Stimulated activated CD4-positive, alpha-beta T cell treated with anti-CD3 and anti-CD28 coated beads, Interleukin-1b, Interleukin-23, amount 100 ng/mL, for 1 hour (primary cell): ENCODE measurements at places on chromosomes 2 and 18.

- DNase-seq = no peak
Observed at GRCh38 chr18:63928331-63928730, 20.6 kb downstream of the SERPINB10 start.

DNA sequence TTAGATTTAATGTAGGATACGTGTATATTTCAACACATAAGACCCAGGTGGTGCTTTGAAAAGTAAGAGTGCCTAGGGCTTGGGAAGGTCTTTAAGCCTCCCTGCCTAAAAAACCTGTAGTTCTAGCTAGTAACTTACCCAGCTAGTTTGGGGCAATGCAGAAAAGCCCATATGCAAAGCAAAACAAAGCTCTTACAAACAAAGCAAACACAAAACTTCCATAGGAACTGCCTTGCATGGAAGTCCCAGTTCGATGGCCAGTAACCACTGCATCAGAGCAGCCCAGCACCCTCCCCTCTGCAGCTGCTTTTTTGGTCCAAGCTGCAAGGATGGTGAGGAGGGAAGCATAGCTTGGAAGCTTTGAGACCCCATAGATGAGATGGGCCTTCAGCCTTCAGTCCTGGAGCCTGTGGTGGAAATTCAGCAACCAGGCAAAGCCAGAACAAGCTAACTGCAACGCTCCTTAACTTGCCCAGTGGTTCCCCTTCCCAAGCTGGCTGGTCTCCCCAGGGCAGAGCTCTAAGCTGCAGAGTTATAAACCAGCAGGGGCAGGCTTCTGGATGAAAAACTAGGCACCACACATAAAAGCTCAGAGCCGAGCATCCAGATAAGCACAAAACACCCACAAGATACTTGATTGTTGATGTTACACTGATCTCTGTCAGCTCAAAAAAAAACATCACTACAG is 16.2 kb downstream of the C2orf76 start:
- no peak for DNase-seq

GRCh38 chr2:219645631-219646527 is 18.4 kb downstream of the SLC4A3 start:
- no peak for DNase-seq

DNA sequence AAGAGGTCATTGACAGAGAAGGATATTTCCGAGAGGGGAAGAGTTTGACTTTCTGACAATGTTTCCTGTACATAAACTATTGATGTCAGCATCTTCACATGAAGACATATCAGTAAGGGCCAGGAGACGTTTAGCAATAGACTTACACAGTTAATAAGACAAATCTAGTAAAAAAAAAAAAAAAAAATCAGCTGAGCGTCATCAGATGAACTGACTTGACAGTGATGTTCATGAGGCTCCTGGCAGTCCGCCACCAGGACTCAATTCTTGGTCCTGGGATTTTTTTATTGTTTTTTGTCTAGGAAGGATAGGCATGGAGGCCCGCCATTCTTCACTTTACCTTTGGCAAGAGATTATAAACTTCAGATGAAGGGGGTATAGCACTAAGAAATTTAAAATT is 14.5 kb downstream of the MRPL44 start:
- DNase-seq = no peak

- no peak for DNase-seq
Observed at GRCh38 chr2:60872510-60872928, 8.9 kb upstream of the REL start.

GRCh38 chr2:175076272-175076671 is 71.1 kb upstream of the CHN1 start:
- DNase-seq = no peak

GRCh38 chr2:181025004-181025403 is 44.6 kb downstream of the UBE2E3 start:
- DNase-seq = no peak

DNA sequence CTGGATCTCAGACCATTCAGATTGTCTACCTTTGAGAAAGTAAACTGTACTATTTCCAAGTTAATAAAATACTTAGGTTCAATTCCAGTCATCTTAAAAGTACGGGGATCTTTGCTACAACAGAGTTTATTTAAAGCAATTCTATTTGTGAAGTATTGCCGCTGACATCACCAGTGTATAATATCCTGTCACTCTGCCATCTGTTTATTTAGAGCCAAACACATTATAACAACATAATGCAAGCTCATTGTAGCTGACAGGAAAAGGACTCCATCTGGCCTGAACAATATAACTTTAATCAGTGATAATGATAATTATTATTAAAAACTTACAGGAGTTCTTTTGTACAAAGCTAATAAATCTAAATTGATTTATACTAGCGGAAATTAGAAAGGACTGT is 786.8 kb downstream of the ERBB4 start:
- no peak for DNase-seq

GRCh38 chr2:72539071-72539552 is 286.7 kb downstream of the EXOC6B start:
- DNase-seq = no peak

DNA sequence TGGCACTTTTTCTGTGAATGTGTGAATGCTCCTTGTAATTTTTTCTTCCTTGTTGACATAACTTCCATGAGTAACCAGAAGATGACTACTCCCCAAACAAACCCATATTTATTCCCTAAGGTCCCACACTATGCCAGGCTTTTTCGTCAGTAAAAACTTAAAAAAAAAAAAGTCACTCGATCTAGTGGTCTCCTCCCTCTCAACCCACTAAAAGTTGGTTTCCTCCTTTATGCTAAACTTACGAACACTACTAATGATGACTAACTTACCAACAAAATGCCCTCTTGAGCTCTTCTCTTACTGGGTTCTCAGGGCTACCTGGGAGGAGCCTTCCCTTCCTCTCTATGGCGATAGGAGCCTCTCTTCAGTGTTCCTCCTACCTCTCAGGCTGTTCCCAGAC is 18.2 kb downstream of the ACVR1 start:
- DNase-seq = no peak

- DNase-seq = no peak
Observed at GRCh38 chr18:32096946-32097345, 5.3 kb downstream of the RNF138 start.

DNA sequence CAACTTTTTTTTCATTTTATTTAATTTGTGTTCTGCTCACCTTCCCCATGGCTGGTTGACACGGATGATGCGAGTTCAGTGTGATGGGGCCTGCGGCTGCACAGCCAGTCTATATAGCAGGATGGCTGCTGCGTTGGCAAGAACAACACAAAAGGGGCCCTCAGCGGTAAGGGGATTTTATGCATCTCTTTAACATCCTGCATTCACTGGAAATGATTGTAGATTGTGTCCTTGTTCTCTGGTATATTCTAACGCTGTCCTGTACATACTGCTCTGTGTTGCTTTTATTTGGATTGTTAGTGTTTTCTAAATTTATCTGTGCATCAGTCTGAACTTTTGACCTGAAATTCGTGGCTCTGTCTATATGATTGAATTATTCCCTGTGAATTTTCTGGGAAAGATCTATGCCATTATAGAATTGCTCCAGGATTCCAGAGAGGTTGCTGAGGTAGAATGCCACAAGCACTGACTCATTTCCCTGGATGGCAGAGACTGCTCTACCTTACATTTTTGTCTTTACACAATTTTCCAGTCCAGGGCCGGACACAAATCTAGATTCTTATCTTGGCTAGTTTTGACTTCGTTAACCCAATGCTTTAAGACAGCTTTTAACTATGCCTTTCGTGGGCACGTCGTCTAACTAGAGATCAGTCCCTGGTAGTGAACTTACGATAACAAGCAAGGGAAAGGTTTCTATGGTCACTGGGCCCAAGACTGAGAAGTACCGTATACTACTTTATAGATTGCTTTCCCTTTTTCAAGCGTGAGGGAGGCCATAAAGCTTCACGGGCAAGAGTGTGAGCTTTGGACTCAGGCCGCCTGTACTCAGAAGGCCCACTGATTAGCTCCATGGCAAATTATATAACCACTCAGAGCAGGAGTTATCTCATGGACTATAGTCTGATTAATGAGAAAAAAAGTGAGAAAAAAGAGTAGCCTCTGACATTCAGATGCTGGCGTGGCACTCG is at the start of gene CRYGC:
Gene CRYGC, minus strand, starts transcription at position 85 of the 968 bp plus-strand sequence. Its CDS starts 36 bp downstream, at position 49.
- no peak for DNase-seq

DNA sequence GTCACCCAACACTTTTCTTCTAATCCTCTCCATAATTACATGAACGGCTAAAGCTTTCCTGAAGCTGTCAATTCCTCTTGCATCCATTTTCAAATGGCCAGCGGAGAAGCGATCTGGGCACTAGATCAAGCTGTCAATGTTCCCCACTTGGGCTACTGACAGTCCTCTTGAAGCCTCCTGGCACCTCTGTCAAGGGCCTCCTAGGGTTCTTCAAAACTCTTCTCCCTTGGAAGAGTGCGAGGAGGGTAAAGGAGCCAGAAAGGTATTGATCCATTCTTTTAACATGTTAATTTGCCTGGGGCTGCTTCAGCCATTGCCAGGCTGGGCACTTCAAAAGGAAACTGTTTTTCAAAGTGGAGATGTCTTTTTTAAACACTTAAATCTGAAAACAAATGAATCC is 19.8 kb downstream of the EPHA4 start:
- DNase-seq = no peak

GRCh38 chr2:241252778-241253475 is 62.5 kb downstream of the HDLBP start:
- DNase-seq = no peak

DNA sequence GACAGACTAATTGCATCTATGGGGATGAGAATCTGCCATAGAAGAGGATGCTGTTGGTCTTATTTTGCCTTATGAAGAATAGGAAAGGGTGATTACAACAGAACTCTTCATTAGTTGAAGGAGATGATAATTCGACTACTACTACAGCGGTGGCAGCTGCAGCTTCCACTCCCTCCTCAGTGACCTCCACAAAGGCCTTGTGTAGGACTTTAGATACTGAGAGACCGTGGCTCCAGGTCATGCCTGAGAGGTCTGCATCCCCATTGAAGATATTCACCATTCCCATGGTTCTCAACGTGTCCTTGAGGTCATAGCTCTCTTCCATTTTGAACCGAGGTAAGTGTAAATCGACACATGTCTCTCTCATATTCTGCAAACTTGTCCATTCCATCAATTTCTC is 6.4 kb downstream of the SERPINB4 start:
- DNase-seq = no peak

DNA sequence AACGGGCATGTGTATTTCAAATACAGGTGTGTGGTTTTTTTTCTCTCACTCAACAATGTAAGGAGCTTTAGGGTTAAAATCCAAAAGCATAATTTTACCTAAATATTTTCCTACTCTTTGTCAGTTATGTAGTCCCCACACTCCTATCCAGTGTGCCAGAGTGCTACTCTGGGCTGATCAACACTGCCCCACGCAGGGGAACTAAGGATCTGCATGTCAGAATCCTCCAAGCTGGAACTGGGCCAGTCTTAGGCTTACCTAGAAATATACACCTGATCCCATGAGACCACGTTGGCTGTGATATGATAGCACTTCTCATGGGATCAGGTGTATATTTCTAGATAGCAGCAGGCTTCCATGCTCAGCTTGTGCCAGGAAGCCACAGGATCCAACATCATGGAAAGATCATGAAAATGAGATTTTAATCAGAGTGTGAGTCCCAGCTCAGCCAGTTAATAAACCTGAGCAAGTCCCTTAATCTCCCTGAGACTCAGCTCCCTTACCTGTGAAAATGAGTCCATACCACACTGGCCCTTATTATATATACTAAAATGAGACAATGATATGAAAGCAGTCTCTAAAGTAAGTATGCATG is 29.7 kb downstream of the CCDC141 start:
- DNase-seq = peak; percentile 18

DNA sequence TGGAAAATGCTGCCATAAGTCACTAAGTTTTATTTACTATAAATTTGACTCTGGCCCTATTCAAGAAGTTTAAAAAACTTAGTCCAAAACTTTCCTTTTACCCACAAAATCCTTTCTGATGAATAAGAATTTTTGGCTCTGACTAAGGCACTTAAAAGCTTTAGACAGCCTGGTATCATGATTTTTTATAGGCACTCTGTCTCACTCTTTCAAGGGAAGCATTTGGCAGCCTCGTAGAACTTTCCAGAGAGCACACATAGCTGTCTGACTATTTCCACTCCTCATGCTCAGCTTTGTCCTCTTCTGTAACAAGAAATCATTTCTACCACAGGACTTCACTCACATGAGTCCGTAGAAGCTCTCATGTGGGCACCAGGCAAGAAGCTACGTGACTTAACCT is 32.3 kb upstream of the XDH start:
- DNase-seq = no peak

GRCh38 chr2:206797376-206797775 is 32.0 kb downstream of the FASTKD2 start:
- DNase-seq = no peak

GRCh38 chr18:79573921-79574491 is 105.6 kb upstream of the CTDP1 start:
- no peak for DNase-seq

DNA sequence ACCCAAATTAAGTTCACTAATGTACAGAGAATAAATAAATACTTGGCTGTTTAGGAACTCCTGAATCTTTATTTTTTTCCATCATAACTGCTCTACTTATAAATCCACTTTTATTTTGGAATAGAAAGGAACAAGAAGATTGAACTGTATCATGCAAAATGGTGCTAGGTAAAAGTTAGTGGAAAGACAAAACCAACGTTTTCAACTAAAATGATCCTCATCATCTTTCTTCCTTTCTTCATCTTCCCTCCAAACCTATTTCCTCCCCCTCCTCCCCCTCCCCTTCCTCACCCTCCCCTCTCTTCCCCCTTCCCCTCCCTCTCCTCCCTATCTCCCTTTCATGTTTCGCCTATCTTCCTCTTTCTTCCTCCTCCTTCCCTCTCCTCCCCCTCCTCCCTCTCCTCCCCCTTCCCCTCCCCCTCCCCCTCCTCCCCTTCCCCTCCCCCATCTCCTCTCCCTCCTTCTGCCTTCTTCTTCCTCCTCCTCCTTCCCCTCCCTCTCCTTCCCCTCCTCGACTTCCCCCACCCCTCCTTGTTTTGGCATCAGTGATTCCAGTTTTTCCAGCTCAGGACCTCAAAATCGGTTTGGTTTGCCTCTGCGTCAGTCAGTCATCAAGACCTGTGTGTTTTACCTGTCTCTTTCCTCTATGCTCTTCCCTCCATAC is 5.1 kb downstream of the KLHL23 start:
- no peak for DNase-seq

DNA sequence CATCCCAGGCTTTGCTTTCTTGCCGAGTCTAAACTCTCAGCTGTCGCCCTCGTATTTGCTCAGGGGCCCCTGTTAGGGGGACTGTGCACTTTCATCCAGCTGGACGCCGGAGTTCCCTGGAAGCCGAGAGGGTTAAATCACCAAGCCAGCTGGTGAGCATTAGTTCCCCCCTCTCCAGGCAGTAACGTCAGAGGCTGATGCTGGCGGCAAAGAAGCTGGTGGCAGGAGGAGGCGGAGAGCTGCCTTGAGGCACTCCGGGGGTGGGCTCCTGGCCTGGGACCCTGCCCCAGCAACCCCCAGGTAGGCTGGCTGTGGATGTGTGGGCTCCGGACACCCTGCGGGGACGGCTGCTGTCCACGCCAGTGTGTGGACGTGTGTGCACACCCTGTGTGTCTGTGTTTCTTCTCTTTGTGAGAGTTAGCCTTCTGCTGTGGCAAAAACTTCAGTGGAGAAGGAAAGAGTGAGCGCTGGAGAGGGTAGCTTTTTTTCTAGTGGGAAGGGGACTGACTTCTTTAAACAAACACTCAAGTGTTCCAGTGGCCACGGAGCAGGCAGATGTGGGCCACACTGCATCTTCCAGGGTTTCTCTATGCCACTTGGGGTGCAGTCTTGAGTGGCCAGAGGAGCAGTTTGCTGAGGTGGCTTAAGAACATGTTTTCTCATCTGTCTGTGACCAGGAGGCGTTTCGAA is 84.7 kb downstream of the GLI2 start:
- no peak for DNase-seq

GRCh38 chr2:16413285-16413684 is 252.3 kb downstream of the CYRIA start:
- DNase-seq = no peak

GRCh38 chr2:128639693-128640092 is 321.0 kb upstream of the HS6ST1 start:
- no peak for DNase-seq

GRCh38 chr2:112840068-112840445 is 3.5 kb upstream of the IL1B start:
- DNase-seq = no peak
